H9 (cell line): ENCODE measurements at places on chromosomes 4 and X.

GRCh38 chrX:20829665-20830491 is 544.3 kb upstream of the CNKSR2 start:
- DNase-seq = no peak

- no peak for DNase-seq
Observed at GRCh38 chr4:97300561-97300960, 842.7 kb downstream of the STPG2 start.

DNA sequence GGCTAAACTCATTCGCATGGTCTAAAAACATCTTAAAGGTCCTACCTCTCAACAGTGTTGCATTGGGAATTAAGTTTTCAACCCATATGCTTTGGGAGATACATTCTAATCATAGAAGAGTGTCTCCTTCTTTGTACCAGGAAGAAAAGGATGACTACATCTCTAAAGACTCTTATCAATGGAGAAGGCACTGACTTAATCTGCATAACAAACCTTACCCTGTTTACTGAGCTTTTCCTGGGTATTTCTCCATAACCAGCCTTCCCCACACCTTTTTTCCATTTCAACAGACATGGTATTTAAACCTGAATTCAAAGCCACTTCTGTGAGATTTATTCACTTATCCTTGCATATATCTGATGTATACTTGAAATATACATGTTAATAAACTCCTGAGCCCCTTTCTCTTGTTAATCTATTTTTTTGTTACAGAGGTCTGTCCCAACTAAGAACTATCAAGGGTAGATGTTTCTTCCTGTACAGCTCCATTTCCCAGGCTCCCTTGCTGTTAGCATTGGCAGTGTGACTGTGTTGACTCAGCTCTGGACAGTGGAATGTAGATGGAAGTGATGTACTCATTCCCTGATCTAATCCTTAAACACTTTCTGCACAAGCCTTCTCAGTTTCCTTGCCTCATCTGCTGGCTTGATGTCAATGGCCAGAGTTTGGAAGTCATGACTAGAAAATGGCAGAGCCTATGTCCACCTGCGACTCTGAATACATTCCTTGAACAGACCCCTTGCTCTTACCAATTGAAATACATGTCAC is 148.9 kb upstream of the CPEB2 start:
- no peak for DNase-seq

- no peak for DNase-seq
Observed at GRCh38 chr4:66590488-66591215, 920.4 kb upstream of the EPHA5 start.

GRCh38 chrX:113058634-113059033 is 218.0 kb upstream of the AMOT start:
- no peak for DNase-seq
